Immature natural killer cell (primary cell): ENCODE measurements at places on chromosomes 5 and 9.

- DNase-seq, result no peak
Observed at GRCh38 chr5:25025831-25026230, 381.1 kb upstream of the CDH10 start.

- no peak for DNase-seq
Observed at GRCh38 chr5:163670036-163670435, 164.6 kb downstream of the MAT2B start.

GRCh38 chr9:115596021-115596745 is 478.2 kb upstream of the TNC start:
- no peak for DNase-seq

GRCh38 chr5:1985781-1986180 is 103.1 kb upstream of the IRX4 start:
- no peak for DNase-seq

DNA sequence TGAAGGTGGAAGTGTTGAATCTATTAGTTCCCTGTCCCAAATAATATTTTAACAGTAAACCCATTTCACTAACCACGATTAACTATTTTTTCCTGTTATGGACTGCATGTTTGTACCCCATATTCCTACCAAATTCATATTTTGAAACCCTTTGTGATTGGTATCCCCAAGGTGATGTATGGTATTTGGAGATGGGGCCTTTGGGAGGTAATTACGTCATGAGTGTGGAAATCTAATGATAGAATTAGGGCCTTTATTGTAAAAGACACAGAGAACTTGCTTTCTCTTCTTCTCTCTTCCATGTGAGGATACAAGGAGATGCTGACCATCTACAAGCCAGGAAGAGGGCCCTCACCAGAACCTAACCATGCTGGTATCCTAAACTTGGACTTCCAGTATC is 744.7 kb downstream of the DTWD2 start:
- no peak for DNase-seq

DNA sequence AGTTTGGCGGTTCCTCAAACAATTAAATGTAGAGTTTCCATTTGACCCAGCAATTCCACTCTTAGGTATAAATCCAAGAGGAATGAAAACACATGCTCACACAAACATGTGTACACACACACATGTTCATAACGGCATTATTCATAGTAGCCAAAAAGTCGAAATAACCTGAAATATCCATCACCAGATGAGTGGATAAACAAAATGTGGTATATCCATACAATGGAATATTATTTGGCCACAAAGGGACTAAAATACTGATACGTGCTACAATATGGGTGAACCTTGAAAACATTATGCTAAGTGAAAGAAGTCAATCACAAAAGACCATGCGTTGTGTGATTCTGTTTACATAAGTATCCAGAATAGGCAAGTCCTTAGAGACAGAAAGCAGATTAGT is 8.7 kb downstream of the RGS3 start:
- no peak for DNase-seq

- no peak for DNase-seq
Observed at GRCh38 chr5:98301547-98301946, 471.9 kb upstream of the RGMB start.
